ENCODE measurements at places on chromosomes 5 and 9. TPM values are rescaled to one million over a fixed set of nuclear protein-coding genes. Genes with fewer than 3 reads are reported as not detected.

- H3K4me1 ChIP-seq = no peaks in the 10 kb centered on the region
- no peak overlapping the region for H3K4me3 ChIP-seq
- H3K27ac ChIP-seq = no peak overlapping the region
- no peaks in the 10 kb centered on the region for H3K27me3 ChIP-seq
- no peak for DNase-seq
Observed at GRCh38 chr9:75033791-75034473, 5.8 kb upstream of the CARNMT1 start.

DNA sequence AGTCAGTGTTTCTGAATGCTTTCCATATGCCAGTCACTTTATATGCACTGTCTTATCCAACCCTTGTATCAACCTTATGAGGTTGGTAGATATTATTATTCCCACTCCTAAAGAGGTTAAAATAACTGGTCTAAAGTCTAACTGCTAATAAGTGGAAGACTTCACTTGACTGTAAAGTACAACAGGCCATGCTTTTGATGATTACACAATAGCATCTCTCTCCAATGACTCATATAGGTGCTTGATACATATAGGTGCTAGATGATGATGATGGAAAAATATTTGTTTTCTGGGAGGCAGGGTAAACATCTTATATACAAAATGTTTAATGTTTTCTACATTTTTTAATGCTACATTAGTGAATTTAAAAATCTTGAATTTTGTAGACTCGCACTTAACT, 75.9 kb upstream of the NR3C1 start:
- no peak for DNase-seq
- H3K27ac ChIP-seq = no peak overlapping the region
- no peaks in the 10 kb centered on the region for H3K4me1 ChIP-seq
- peaks cover 7% of the 10 kb centered on the region for H3K27me3 ChIP-seq
- H3K36me3 ChIP-seq = no peaks in the 10 kb centered on the region

Gene GARIN3
- total RNA-seq = 0.39 TPM

- DNase-seq = no peak
- no peaks in the 10 kb centered on the region for H3K27me3 ChIP-seq
- H3K27ac ChIP-seq = peak overlapping the region; percentile 9
- peaks cover 62% of the 10 kb centered on the region for H3K4me1 ChIP-seq
Observed at GRCh38 chr5:39055768-39056398, 18.3 kb downstream of the RICTOR start.

Gene PTPRD
- 0.44 TPM for total RNA-seq

Data from activated T-cell treated with anti-CD3 and anti-CD28 coated beads, Interleukin-2, amount 50 U/mL, for 72 hours (primary cell).